Activated naive CD4-positive, alpha-beta T cell treated with anti-CD3 and anti-CD28 coated beads, Interleukin-2, amount 50 U/mL, for 16 hours (primary cell): ENCODE measurements at places on chromosomes 13 and 19.

DNA sequence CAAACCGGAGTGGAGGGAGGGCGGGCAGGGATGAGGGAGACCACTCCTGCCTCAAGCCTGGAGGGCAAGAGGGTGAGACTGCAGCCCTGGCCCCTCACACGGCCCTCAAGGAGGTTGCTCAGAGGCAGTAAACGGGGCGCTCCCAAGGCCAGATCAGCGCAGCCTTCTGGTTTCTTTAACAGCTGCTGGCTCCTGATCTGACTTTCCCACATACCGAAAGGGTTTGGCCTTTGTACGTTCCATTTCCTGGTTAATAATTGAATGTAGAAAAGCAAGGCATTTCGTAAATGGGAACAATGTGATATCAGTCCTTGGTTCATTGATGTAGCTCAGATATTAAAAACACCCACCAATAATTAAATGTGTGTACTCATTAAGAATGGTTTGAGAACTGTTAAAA, 71.5 kb downstream of the GGACT start:
- no peak for DNase-seq

- DNase-seq = no peak
These were observed 4.7 kb upstream of the KLK5 start for GRCh38 chr19:50957587-50957986.

DNA sequence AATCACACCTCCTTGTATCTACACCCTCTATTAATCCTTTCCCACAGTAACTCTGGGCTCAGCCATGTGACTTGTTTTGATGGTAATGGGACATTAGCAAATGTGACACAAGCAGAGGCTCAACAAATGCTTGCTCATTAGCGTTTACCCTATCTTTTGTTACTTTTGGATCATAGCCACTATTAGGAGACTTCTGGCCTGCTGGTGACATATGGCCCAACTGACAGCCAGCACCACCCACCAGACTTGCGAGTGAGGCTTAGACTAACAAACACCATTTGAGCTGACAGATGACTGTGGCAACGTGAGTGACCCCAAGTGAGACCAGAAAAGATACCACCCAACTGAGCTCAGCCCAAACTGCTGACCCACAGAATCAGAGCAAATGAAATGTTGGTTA, 154.1 kb downstream of the OLFM4 start:
- DNase-seq = no peak

GRCh38 chr13:77213644-77214043, 113.2 kb downstream of the MYCBP2 start:
- no peak for DNase-seq

GRCh38 chr19:17687141-17687856, 855 bp downstream of the UNC13A start:
- DNase-seq = no peak
